ENCODE measurements at places on chromosomes 2 and 18.

DNA sequence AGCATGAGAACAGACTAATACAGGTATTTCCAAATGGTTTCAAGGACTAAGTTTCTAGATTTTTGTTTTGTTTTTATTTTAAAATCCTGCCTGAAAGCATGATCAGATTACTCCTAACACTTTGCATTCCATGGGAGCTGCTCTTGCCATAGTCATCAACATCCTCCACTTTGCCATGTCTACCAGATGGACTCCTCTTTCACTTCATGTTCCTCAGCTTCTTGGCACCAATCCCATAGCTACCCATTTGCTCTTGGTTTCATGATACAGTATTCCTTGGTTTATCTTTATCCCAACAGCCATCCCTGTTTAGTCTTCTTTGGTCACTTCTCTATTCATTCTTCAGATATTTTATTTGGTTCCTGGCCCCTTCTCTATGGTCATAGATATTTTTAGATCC lies 154.2 kb upstream of the CCDC195 start:
- no peak for DNase-seq

DNA sequence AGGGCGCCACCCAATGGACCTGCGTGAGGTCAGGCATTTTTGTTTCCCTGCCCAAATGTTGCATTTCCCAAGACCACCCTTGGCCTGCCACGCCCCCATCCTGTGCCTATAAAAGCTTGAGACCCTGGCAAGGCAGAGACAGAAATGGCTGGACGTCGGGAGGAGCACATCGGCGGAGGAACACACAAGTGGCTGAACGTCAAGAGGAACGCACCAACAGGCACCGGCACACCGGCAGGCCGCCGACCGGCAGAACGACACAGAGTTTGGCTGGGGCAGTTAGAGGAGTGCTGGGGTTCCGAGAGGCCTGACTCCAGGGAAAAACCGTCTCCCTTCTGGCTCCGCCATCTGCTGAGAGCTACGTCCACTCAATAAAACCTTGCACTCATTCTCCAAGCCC lies 35.9 kb downstream of the DCDC2C start:
- DNase-seq, result no peak

DNA sequence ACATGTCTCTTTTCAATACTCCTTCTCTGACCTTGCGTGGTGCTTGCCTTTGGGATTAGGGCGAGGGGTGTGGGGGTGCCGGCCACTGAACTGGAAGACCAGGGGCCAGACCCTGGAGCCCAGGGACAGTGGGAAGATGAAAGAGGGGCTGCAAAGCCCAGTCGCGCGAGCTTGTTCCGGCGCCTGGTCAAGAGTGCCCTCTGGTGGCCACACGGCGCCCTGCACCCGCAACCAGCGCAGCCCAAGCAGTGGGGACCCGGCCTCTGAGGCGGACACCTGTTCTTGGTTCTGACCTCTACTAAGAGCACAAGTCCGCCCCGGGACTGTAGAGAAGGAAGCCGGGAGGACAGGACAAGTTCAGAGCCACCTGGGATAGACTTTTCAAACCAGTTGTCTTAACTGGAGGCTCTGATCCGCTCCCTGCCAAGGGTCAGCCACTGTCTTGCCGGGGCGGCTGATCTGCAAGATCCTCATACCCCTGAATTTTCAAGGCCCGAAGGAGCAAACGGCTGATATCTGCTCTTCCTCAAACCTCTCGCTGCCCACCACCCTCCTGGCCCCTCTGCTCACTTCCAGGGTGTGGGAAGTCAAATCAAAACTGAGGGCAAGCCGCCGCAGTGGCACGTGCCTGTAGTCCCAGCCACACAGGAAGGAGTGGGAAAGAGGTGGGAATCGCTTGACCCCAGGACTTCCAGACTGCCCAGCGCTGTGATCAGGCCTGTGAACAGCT lies 14.9 kb upstream of the MSH6 start:
- DNase-seq, result peak; percentile 89

DNA sequence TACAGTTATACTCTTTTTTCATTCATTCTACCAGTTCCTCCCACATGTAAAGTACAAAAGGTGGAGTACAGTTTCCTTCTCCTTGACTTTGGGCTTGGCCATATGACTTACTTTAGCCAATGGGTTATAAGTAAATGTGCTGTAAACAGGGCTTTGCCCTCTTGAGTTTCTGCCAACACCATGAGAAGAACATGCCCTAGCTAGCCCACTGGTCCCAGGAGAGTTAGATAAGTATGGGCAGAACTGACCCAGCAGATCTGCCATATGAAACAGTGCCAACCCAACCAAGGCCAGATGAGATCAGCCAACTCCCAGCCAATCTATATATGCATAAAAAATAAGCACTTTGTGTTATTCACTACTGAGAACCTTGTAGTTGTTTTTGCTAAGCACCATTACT lies 25.5 kb downstream of the ZC3H8 start:
- no peak for DNase-seq

DNA sequence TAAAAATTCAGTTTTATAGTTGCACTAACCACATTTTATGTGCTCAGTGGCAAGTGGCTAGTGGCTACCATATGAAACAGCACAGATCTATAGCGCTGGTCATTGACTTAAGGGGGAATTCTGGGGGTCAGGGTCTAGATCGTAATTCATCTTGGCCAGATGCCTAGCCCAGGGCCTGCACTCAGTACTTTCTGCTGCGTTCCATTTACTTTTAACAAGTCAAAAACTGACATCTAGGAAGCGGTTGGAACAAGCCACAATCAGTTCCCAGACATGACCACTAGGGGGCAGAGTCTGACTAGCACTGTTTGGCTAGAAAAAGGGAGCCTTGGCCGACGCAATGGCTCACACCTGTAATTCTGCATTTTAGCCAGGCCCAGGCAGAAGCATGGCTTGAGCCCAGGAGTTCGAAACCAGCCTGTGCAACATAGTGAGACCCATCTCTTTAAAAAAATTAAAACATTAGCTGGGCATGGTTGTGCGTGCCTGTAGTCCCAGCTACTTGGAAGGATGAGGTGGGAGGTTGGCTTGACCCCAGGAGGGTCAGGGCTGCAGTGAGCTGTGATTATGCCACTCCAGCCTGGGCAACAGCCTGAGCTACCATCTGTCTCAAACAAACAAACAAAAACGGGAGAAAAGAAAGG lies 9.0 kb upstream of the TMBIM1 start:
- DNase-seq, result peak; percentile 86

- no peak for DNase-seq
Observed at GRCh38 chr18:57579934-57580333, 6.6 kb downstream of the FECH start.

DNA sequence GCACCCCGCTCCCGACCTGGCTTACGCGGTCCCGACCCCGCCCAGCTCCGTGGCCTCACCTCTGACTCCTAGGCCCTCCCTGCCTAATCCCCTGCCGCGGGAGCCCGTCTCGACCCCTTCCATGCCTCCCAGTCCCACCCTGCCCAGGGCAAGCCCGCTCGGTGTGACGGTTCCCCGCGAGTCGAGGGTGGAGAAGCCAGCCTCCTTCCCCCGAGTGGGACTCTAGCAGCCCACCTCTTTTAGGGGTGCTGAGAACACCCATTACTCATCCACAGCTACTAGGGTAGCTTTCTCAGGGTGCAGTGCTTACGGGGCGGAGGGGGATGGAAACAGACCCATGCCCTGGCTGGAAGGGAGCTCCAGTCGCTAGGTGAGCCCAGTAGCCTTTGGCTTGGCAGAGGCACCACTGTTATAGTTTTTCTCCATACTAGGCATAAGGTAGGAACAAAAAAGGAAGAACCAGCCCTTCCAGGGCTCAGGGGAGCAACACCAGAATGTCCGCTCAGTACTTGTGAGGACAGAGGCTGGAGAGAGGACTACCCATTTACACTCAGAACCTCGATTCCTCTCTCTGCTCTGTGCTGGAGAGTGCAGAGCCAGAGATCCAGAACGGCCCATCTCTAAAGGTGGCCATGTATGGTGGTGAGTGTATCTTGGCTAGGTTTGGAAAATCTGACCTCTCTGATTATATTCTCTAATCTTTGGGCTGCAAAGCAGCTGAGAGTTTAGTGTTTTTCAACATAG lies 606 bp downstream of the AGBL5 start:
- peak; percentile 52 for DNase-seq

DNA sequence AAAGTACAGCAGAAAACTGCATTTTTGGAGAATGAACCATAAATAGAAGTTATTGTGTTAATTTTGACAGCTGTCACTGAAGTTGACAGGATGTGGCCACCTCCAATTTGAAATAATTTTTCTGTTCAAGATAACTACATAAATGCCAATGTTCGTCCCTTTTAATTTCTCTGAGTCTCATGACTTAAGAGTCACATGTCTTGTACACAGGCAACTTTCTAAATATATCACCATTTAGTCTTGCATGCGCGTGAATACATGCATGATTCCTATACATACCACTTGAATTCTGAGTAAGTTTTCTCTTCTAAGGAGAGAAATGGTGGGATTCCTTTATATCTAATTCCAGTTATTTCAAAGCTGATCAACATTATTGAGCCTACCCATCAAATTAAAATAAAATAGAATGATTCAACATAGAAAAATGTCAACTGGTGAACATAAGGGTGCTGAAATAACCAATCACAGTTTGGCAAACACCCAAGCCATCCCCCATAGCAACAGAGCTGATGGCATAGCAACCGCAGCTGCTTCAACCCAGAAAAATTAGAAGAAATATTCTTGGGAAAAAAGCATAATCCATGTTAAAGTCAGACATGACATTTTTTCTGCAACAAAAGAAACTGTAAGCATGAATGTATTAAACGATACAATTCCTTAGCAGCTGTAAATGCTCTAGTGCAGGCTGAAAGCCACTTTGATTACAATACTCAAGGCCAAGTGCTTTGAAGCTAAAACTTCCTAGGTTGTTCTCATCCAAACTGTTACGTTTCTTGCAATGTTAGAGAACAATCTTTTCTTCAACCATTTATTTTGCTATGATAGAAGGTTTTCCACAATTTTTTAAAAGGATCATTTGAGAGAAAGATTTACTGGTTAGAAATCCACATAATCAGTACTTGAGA lies 282.7 kb downstream of the DLGAP1 start:
- DNase-seq, result no peak

GRCh38 chr2:210630873-210631560 lies 74.6 kb downstream of the CPS1 start:
- DNase-seq, result peak; percentile 62

- no peak for DNase-seq
Observed at GRCh38 chr2:19041434-19042041, 316.9 kb downstream of the OSR1 start.

GRCh38 chr2:105062158-105062557 lies 24.3 kb downstream of the MRPS9 start:
- no peak for DNase-seq

DNA sequence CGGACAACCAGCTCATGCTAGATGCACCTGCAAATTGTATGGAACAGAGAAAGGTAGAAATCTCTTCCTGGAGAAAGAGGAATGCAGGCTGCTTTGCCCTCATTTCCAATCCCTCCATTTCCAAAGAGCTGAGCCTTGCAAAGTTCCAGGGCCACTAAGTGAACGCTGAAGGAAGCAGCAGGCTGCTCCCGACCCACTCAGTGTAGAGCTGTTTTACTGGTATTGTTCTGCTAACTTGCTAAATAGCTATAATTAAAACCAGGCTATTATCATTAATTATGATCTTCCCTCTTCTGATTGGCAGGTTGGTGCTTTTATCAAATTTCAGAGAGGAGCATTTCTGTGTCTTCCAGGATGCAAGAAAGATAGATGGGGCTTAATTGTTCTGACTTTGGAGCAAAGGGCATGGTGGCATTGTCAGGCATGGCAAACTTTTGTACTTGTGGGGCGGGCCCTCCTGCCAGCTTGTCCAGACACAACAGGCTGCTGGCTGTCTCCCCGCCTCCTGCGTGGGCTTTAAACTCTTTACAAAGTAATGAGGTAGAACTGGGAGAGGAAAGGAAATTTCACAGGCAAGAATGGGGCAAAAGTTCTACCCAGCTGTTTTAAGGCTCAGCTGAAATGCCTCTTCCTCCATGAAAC lies 40.2 kb downstream of the ALK start:
- no peak for DNase-seq

DNA sequence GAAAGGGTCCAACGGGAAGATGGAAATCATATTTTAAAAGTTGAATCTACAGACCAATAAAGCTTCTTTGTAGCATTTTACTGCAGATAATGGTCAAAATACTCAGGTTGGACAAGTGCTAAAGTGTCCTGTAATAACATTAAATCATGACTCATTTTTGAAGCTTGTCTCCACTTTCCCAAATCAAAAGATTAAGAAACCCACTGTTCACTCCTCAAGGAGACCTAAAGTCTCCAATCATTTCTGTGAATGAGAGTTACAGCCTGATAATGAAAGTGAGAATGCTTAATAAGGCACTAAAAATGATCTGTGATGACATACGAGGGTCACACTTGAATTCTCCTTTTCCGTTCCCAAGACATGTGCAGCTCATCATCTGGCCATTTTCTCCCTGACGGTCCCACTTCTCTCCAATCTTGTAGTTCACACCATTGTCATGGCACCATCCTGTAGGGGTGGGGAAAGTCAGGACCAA lies 53.4 kb downstream of the ATIC start:
- no peak for DNase-seq

DNA sequence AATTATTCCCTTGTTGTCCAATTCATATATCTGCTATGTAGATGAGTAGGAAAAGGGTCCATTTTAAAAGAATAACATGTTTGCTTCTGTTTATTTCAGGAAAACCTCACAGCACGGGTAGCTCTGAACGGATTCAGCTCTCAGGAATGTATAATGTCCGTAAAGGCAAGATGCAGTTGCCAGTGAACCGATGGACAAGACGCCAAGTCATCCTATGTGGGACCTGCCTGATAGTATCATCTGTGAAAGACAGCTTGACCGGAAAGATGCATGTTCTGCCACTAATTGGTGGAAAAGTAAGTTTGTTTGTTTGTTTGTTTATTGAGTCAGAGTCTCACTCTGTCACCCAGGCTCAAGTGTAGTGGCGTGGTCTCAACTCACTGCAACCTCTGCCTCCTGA lies 114.6 kb downstream of the PHLPP1 start:
- DNase-seq, result no peak

GRCh38 chr2:41375901-41376300 lies 671.9 kb upstream of the PKDCC start:
- no peak for DNase-seq

- no peak for DNase-seq
Observed at GRCh38 chr2:85648619-85649018, 19.4 kb downstream of the SFTPB start.

DNA sequence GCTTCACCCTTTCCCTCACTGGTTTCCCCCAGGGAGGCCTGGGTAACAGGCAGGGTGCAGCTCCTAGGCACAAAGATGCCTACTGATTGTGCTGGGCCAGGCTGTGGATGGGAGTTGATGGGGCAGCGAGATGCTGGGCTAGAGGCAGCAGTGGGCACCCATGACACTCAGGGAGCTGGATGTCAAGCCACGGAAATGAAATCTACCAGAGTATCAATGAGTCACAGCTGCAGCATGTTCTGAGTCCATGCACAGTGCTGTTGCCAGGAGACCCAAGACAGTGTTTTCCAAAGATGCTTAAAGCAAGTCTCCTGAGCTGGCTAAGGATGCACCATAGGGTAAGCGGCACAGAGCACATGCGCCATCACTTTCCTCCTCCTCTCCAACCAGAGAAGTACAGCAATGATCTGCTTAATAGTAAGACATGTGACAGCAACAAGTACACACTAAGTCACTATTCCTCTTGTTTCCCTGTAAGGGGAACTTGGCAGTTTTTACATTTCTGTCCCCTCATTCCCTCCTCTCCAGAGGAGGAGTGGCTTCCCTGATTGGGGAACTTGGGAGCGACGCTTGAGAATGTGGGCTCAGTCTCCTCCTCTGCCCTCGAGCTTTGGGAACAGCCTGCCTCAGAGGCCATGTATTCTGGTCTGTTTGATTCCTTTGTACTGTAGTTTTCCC lies 57.2 kb downstream of the CDC42EP3 start:
- no peak for DNase-seq

Measured in retina (tissue), 1 donor.